ENCODE measurements at places on chromosomes 1 and 21.

DNA sequence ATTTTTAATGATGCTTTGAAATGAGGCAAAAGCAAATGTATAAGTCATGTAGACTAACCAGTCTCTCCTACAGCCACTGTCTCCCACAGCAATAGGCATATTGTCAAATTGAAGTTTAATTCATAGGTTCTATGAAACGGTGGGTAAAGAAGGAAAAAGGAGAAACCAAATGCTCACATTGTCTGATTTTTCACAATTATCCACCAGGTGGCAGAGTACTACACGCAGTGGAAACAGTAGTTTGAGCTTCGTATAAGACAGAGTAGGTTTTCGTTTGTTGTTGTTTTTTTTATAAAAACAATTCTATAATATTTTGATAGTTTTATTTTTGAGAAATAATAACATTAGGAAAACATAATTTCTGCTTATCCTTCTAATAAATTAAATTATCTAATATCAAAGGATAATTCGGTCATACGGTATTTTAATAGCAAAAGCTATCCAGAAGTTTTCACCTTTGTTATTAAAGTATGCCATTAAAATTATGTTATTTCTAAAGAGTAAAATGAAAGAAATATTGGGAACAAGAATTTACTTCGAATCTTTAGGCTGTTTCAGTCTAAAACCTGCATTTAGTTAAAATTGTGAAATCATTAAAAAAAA, 39.1 kb downstream of the TYW3 start:
- DNase-seq, result peak; percentile 65

DNA sequence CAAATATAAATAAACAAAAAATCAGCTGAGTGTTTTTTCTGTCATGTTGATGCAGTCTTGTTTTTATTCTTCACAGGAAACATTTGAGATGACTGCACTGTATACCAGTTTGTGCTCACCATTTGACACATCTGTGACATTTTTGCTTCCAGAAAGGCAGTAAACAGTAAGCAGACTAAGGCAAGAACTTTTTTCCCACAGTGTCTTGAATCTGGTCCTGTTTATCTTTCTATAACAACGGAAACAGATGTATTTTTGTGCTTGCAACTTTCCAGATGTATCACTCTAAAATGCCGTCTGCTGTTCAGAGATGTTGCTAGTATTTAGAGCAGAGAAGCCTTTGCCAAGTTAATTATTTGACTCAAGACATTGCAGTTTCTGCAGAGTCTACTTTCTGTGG, 105.5 kb downstream of the ZC3H11B start:
- no peak for DNase-seq

DNA sequence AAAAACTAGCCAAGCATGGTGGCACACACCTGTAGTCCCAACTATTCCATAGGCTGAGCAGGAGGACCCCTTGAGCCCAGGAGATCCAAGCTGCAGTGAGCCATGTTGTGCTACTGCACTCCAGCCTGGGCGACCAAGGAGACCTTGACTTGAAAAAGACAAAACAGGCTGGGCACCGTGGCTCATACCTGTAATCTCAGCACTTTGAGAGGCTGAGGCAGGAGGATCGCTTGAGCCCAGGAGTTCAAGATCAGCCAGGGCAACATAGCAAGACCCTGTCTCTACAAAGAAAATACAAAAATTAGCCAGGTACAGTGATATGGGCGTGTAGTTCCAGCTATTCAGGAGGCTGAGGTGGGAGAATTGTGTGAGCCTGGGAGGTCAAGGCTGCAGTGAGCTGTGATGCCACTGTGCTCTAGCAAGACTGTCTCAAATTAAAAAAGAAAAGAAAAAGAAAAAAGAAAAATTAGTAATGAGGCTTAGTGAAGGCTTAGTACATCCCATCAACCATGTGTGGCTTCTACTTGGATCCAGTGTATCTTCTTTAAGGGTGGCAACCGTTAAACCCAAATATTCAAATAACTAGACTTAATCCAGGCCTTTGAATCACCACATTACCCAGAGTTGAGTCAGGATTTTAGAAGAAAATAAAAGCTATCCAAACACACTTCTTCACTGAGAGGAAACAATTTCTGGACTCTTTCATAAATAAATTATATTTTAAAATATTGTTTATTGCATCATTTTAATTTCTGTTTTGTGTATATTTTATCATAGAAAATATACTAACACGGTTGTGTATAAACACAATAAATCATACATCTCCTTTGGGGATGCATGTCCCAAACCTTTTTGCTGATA, 74.3 kb upstream of the RAB4A start:
- DNase-seq, result no peak

GRCh38 chr1:10122926-10123325, 87.4 kb upstream of the KIF1B start:
- no peak for DNase-seq

DNA sequence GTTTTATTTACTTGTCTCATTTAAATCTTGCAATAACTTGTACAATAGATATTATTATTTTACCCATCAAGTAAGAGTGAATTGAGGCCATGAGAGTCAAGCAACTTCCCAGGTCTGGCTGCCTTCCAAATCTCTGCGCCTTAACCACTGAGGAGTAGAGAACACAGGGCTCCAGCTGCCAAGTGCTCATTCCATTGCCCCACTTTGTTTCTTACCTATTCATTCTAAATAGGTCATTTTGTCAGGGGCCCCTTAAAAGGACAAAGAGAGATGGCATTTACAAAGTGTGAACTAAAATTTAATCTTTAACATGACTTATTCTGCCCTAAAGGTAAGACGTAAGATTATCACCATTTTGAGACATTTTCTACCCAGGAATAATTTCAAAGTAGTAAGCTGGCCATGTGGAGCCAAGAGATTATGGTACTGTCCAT, 3.5 kb downstream of the PPP1R15B start:
- DNase-seq, result no peak

DNA sequence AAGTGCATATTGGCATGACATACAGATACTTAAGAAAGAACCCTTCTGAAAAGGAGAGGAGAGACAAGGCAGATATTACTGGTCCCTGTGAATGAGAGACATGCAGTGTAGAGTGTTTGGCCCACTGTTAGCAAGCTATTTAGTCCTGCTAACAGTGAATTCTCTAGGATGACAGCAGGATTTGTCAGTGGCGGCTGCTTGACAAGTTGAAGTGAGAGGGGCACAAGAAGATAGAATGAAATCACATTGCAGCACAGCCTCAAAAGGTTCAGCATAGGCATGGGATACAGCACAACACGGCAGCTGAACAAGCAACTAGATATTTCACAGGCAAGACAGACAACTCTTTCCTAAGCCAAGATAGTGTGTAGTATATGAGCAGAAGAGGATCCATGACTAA, 407.9 kb downstream of the PLA2G4A start:
- DNase-seq, result no peak

DNA sequence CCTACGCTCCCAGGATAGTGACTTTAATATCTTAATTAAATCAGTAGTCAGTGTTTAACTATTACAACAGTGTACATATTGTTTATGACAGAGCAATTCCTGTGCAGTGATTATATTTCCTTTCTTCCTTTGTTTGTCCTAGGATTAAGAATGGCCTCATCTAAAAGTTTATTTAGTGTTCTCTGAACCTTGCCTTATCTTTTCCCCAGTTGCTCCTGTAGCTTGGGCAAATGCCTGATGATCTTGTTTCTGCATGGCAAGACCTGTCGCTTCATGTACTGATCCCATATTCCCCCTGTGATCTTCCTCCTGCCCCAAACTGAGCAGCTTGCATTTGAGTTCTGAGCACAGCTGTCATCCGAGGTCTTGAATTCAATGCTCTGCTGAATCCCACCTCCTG, 69.1 kb upstream of the STUM start:
- no peak for DNase-seq

DNA sequence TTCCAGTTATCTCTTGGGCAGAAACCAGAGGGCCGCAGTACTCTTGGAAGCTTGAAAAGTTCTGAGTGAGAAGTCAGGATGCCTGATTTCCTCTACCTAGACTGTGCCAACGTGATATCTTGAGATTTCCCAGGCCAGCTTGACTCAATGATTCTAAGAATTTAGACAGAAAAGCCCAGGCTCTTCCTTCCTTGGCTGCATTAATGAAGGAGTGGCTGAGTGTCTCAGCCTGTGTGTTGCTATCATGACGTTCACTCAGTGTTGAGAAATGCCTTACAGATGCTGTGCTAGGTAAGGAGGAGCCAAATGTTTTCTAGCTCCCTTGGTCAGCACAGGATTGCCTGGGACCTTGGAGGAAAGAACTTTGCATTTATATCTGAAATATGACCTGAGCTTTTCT, 454.1 kb upstream of the USP24 start:
- DNase-seq, result no peak

- peak; percentile 95 for DNase-seq
Measured at GRCh38 chr1:248924696-248925532, 18.9 kb downstream of the PGBD2 start.

GRCh38 chr1:236035681-236036101, 29.2 kb downstream of the NID1 start:
- no peak for DNase-seq

- no peak for DNase-seq
Measured at GRCh38 chr1:93773049-93773838, 91.6 kb upstream of the BCAR3 start.

- no peak for DNase-seq
Measured at GRCh38 chr1:221099747-221100595, 220.7 kb downstream of the HLX start.

DNA sequence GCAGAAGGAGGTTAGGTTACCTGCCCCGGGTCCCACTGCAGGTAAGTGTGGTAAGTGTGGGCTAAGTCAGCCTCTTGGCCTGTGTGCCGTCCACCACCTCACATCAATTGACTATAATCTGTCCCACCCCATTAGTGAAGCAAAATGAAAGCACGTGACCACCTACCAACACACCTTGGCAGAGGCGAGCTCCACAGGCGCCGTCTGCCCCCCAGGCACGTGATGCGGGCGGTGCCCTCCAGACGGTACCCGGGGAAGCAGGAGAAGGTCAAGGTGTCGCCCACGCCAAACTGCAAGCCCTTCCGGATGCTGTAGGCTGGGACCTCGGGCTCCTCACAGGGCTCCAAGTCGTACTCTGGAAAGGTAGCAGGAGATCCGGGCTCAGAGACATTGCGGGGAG, 149.5 kb upstream of the HMGB4 start:
- DNase-seq, result no peak

DNA sequence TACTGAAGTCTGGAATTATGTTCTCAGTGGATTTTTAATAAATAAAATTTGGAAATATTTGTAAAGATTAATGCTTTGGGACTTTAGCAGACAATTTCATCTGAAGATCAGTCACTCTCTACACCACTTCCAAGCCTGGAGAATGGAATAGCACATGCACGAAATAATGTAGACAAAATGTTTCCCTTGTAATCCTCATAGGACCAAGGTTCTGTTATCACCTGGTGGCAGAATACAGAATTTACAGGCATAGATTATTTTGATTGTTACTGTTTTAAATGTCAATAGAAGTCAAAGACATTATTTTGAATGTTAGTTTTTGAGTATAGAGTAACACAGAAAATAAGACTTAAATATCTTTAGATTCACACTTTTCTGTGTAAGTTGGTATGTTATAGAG, 9.1 kb upstream of the ELAVL4 start:
- DNase-seq, result no peak

DNA sequence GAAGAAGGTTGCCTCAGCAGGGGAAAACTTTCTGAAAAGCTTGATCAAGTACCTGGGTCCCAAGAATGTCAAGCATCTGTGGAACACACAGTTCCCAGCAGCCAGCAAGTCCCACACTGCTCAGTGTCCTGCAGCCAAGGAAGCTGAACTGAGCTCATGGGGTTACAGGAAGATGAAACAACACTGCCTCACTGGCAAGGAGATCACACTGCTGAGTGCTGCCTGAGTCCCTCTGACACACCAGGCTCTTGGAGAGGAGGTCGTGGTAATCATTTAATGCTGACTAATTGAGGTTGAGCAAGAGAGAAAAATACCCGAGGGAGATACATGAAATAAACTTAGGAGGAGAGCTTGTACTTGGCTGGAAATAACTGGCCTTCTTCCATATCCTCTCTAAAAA, 75.2 kb downstream of the MPZL1 start:
- DNase-seq, result no peak

DNA sequence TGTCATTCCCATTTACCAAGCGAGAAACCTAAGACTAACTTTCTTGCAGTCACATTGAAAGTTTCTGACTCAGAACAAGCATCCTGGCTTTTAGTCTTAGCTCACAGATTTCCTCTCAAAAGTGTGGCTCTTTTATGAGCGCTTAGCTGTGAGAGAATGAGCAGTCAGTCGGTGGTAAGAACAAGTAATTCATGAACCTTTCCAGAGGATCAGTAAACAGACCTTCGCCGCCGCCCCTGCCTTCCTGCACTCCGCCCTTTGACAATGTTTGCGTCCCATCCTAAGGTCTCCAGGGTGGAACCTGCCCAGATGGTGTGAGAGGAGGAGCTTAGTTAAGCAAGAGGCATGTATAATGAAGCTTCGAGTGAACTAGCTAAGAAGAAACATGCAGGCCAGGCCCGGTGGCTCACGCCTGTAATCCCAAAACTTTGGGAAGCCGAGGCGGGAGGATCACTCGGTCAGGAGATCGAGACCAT, 142.4 kb downstream of the GLUL start:
- DNase-seq, result no peak

GRCh38 chr1:51425273-51425672, 93.8 kb downstream of the EPS15 start:
- DNase-seq, result no peak

DNA sequence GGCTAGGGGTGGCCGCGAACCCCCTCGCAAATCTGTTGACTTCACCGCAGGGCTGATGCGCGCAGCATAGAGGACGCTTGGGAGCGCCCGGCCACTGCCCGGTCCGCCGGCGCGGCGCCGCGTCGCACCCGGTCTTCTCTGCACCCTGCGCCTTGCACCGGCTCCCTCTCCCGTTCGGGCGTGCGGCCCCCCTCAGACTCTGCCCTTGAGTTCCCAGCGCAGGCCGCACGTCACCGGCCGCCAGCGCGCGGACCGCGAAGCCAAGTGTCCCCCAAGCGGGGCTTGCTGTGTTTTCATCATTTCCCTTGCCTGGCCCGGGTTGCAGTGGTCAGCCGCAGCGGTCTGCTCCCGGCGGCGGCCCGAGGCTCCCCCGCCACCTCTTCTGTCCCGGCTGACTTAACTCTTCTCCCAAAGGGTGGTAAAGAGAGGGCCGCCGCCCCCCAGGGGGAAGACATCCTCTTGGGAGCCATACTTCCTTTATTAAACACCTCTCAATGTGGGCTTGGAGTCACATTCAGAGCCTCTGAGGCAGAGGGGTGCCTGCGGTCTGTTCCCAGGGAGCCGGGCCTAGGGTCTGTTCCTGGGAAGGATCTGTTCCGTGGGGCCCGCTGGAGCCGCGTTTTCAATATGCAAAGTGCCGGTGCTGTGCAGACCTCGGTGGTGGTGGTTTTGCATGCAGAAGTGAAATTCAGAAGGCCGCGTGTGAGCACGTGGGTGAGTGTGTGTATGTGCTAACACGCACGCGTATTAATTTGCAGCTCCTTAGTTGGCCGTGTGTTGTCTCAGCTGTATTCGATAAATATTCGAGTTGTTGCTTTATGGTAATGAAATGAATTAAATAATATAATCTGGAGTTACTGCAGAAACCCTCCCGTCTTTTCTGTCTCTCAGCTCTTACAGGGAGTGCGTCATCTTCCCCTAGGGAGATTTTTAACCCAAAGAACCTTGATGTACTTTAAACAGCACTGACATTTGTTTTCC, 17.6 kb downstream of the PBX1 start:
- DNase-seq, result no peak

GRCh38 chr1:180182643-180183311, 28.1 kb downstream of the QSOX1 start:
- DNase-seq, result no peak

All from MM.1S (cell line).